HS-5 (cell line): ENCODE measurements at places on chromosomes 7 and 10.

- no peak for DNase-seq
Measured at GRCh38 chr10:116989439-116989838, 15.5 kb downstream of the SHTN1 start.

- no peak for DNase-seq
Measured at GRCh38 chr10:127194599-127194998, 1.8 kb downstream of the INSYN2A start.

DNA sequence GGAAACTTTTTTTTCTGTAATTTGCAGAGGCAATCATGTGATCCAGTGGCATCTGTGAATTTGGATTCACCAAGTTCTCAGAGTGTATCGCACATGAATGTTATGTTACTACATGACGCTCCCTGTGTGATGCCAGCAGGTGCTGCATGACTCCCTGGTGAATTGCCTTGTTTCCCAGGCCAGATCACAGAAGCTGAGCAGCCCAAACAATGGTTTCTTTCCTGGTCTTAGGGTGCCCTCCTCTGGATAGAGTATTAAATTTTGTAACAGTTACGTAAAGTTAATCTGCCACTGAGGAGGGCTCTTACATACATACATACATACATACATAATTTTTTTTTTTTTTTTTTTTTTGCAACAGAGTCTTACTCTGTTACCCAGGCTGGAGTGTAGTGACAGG, 3.6 kb downstream of the ZSCAN21 start:
- peak; percentile 15 for DNase-seq

- DNase-seq, result peak; percentile 3
Measured at GRCh38 chr7:125195156-125195555, 265.5 kb upstream of the POT1 start.
